ENCODE measurements at places on chromosomes 3 and 15.

DNA sequence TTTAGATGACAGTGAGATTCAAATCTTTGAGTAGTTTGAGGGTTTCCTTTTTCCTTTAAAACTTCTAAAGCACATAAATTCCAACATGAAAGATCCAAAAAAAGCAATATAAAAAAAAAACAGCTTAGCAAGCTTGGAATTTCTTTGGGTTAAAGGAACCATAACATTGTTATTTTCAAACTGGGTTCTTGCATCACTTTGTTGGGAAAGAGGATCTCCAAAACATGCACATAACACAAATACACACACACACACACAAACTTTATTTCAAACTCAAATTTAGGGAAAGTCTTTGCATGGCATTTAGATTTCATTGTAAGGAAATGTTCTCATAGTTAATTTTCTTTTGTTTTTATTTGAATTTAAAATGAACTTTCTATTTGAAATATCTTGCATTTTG lies 79.2 kb upstream of the COL8A1 start:
- no peak for DNase-seq

DNA sequence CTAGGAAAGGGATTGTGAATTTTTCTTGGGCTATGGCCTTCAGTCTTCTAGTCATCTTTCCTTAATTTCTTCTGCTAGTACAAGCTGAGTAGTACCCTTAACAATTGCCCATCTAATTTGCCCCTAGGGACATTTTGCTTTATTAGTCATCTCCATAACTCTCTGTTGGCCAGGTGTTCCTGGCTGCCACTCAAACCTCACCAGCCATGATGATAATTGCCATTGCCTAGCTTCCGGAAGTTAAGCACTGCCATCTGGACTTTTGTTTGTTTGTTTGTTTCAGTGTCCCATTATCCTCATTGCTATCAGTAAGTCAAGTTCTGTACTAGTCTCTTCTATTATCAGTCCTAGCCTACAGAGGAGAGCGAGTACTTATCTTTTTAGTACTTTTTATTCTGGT lies 36.6 kb upstream of the UBL7 start:
- peak; percentile 74 for DNase-seq

DNA sequence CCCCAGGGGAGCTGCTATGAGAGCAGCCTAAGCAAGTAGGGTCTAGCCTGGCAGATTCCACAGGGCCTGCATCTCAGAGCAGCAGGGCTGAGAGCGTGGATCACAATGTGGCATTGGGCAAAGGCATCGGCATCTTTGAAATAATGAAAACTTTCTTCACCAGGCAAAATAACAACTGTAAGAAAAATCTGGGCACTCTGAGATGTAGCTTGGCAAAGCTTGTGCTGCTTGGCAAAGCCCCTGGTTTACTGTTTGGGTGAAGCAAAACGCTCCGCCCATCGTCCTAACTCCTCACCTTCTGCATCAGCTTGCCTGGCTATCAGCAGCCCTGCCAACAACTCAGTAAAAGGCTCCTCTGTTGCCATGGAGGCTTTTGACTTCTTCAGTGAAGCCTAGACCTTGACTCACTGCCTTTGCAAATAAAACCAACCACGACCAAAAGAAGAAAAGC lies 212.8 kb upstream of the EIF1B start:
- no peak for DNase-seq

GRCh38 chr3:13771496-13771895 lies 108.4 kb downstream of the WNT7A start:
- no peak for DNase-seq

DNA sequence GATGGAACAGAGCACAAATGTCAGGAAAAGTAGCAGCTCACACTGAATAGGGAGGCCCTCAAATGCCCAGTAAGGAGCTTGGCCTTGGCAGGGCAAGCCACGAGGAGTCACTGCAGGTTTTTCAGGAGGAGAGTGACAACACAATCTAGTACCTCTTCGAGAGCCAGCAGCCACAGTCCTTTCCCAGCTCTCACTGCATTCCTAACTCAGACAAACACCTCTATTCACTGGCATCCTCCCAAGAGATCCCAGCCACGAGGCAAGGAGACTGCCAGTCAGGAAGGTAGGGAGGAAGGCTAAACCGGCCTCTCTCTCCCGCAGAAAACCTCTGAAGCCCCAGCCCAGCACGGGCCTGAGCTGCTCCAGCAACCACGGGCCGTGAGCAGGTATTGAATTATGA lies 146.0 kb upstream of the SMAD3 start:
- no peak for DNase-seq

DNA sequence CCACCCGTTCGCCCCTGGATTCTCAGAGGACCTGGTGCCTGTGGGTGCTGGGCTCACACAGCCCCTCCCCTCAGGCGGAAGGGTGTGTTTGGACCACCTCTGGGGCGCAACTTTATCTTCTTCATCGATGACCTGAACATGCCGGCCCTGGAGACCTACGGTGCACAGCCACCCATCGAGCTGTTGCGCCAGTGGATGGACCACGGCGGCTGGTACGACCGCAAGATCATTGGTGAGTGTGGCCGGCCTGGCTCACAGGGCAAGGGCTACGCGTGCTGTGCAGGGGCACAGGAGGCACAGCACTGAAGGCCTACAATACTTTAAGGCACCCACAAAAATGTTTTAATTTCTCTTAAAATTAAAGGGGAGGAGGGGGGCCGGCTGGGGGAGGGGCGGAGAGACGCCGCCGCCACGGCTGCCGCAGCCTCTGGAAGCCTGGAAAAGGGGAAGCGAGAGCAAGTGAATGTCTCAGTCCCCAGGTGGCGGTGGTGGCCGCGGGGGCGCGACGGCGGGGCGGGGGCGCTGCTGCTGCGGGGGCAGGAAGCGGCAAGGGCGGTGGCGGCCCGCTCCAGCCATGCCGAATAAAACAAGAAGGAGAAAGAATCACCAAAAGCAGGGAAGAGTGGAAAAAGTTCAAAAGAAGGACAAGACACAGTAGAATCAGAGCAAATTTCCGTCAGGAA lies 56.8 kb downstream of the DNAH1 start:
- DNase-seq = no peak

DNA sequence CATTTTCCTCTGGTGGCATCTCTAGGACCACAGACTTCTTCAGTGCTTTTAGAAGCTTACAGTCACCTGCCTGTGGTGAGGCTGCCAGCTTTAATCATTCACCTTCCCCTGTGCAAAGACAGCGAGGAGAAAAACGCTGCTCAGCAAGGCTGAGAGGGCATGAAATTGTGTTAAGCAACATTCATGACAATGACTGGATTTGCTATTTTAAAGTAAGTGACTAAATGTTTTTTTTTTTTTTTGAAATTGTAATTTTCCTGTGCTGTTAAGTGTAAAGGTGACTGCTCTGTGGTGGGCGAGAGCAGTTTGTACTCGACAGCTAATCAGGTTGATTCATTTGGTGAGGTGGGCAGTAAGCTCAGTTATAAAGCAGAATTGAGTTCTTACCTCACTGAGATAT lies 240.4 kb downstream of the NSUN3 start:
- DNase-seq = no peak

DNA sequence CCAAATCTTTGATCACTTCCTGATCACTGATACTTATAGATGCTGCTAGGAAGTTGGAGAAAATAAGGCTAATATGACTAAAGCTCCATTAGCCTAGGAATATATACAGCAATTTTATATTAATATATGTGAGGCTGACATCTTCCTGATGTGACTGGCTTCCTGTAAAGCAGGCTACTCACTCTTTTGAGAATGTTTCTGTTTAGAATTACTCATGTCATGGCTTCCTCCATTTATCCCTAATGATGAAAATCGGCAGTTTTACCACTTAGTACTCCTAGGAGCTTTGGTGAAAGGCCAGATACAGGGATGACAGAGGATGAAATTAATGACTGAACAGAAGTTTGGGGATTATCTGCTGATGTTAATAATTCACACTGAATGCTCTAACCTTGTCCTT lies 3.9 kb upstream of the MAP1A start:
- DNase-seq = no peak

DNA sequence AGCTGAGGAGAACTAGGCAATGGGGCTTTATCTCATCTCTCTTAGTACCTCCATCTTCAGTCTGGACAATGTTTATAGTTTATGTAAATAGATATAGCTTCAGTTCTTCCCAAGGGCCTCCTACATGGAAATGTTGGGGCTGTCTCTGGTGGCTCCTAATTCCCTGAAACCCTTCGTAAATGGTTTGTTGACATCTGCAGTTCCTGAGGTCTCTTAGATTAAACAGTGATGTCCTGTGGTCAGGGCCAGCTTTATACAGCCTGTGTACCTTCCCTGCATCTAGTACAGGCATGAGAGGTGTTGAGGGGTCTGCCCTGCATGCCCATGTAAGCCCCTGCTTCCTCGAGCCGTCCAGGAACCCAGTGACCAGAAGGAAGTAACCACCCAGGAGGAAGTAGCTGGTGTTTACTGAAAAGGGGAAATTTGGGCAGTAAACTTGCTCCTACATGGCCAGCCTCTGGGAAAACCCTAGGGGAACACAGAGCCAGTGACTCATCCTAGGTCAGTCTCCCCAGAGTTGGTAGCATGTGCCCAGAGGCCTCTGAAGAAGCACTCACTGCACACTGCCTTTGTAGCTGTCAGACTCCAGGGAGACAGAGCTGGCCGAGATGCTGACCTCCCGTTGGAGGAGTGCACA lies 4.7 kb upstream of the TBC1D2B start:
- no peak for DNase-seq

GRCh38 chr15:39593071-39593655 lies 12.3 kb downstream of the THBS1 start:
- DNase-seq = no peak

- peak; percentile 80 for DNase-seq
Observed at GRCh38 chr15:69748131-69748530, 295.5 kb downstream of the RPLP1 start.
